GOT3 (cell line): ENCODE measurements at places on chromosomes 4 and X.

DNA sequence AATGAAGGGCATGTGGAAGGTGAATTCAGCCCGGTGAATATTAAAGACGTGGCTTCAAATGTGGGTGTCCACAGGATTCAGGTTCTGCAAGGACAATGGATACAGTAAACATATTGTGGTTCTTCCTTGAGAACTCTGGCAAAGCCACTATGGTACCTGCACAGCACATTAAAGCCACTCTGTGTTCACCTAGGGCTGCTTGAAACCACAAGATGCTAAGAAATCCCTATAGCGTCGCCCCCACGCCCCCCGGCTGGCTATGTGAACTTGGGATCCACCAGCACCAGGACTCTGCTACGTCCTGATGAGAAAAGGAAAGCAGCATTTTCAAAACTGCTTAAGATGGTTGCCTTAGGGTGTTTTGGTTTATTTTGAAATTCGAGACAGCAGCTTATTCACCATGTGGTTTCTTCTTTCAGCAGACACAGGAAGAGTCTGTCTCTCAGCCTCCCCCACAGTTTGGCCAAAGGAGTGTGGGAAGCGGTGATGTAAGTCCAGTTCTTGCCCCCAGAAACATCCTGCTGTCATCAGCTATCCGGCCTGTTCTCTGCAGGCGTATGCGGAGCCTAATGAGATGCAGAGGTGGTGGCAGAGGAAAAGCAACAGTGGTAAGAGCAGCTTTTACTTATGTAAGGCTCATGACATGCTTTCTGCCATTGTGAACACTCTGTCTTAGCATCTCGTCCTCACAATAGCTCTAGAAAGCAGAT lies 111.5 kb downstream of the AFAP1 start:
- DNase-seq, result peak; percentile 19

GRCh38 chr4:3283483-3283882 lies 9.3 kb upstream of the RGS12 start:
- DNase-seq, result no peak

- no peak for DNase-seq
These were observed 28.8 kb upstream of the ENPP6 start for GRCh38 chr4:184246426-184246825.

DNA sequence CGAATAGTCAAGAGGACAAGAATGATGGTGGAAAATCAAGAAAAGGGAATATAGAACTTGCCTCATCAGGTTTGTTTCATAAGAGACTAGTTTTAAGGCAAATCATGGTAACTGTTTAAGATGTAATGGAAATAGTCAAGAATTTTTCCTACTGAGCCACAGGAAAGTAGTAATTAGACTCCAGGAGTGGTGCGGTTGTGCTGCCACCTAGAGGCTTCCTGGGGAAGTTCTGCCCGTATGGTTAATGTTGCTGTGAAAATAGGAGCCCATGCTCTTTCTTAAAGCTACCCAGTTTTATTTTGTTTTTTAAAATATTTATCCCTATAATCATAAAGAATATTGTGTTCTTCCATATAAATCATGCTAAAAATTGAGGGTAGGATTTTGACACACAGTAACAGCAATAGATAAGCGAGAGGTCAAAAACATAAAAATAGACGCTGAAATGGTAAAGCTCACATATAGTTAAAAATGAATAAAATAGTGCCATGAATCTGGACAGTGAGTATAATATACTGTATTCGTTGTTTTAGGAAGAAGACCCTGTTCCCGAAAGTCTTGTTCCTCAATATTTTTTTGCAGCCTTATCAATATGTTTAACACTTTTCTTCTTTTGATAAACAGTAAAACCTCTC lies 87.0 kb downstream of the PHOX2B start:
- DNase-seq, result no peak

- DNase-seq, result no peak
These were observed 39.8 kb downstream of the HAND2 start for GRCh38 chr4:173490256-173490655.

DNA sequence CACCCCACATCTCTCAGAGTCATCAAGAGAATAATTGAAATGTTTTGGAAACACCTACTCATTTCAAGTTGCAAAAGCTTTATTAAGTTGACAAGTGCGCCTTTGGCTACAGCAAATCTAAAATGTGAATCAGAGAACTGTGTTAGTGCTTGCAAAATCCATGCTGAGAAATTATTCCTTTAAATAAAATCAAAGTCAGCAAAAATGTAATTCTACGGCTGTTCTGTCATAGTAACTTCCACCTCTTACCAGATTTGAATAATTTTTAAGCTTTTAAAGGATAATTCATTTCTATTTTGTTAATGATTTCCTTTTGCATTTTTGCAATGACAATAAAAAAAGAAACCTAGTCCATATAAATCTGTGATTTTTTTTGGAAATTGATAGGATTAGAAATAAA lies 1779.1 kb downstream of the STIM2 start:
- DNase-seq, result no peak

- DNase-seq, result no peak
These were observed 153.3 kb upstream of the USP9X start for GRCh38 chrX:40931921-40932320.

GRCh38 chr4:5098176-5098575 lies 46.9 kb downstream of the STK32B start:
- no peak for DNase-seq

DNA sequence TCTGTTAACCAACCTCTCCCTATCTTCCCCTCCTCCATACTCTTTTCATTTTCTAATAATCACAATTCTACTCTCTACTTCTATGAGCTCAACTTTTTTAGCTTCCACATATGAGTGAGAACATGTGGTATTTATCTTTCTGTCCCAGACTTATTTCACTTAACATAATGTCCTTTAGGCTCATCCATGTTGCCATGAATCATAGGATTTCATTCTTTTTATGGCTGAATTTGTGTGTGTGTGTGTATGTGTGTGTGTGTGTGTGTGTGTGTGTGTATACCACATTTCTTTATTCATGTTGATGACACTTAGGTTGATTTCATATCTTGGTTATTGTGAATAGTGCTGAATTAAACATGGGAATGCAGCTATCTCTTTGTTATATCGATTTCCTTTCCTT lies 37.4 kb downstream of the RUFY3 start:
- DNase-seq, result no peak

- DNase-seq, result no peak
These were observed 24.4 kb downstream of the PJA1 start for GRCh38 chrX:69140837-69141236.

DNA sequence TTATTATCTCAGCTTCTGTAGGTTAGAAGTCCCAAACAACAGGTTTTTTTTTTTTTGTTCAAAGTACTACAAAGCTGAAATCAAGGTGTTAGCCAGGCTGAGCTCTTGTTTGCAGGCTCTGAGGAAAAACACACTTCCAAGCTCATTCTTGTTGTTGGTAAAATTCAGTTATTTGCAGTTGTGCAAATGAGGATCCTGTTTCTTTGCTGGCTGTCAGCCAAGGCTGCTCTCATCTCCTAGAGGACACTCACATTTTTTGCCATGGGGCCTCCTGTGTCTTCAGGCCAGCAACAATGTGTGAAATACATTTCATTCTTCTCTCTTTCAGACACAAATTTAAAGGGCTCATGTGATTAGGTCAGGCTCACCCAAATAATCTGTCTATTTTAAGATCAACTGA lies 60.3 kb upstream of the HSD17B10 start:
- DNase-seq, result no peak

DNA sequence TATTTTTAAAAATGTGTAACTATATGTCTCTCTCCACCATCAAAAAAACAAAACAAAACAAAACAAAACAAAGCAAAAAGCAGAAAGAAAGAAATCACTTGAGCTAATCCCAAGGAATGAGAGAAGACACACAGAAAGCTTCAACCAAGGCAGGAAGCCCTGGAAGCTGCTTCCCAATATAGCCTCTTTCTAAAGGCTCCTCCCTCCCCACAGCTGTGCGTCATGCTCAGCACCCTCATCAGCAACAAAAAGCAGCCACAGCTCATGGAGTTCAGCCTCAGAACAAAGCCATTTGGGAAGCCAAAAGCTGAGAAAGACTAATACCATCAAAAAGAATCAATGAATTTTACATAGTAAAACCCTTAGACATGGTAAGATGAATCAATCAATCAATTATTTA lies 501.6 kb upstream of the SMIM31 start:
- no peak for DNase-seq

DNA sequence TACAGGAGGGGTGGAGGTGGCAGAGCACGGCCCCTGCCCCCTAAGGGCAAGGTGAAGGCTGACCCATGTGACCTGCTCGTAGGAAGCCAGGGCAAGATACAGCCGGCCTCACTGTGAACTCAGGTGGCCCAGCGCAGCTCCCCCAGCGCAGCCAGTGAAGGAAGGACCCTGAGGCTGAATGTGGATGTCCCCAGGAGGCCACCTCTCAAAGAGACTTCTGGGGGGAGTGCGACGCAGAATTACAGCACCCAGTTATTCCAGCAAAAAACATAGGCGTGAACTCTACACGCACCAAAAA lies 52.6 kb downstream of the ZFYVE28 start:
- DNase-seq, result no peak

DNA sequence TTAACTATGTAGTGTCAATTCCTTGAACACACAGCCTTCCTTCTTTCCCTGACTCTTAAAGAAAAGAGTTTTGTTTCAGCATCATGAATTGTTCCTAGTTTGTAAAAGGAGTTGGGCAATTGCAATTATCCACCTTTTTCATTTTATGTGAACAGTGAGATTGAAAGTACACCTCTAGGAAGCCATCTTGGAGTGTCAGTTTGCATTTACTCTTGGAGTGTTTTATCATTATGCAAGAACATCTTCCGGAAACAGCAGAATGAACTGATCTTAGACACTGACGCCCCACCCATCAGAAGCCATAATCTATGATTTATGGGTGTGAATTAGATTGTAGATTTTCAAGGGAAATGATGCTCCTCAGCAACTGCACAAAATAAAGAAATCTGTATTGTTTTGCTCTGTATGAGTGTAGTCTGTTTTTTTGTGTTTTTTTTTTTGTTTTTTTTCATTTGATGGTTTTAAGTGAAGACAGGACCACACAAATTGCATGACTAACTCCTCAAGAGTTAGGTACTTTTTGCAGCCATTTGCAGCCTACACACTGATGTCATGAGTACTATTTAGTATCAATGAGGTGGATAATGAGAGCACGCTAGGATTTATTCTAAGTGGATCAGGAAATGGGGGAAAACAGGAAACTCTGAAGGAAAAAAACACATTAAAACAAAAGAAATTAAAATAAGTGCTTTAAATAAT lies 19.5 kb upstream of the FGF2 start:
- DNase-seq, result no peak

DNA sequence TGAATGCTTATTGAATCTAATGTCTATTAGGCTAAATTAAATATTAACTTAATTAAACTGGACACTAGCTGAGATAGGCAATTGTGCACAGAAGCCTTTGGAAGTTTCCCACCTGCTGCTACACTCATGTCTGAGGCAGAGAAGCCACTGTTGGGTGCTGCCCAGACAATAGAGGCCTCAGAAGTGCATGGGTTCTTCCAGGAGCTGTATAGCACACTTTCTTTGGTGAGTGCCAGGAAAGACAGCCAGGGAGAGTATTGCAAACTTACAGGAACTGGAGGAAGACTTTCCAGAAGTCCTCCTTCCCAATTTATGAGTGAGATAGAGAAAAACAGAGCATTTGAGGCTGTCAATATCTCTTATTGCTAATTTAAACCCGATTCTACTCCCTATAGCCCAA lies 89.9 kb downstream of the GPAT3 start:
- no peak for DNase-seq

- no peak for DNase-seq
These were observed 6.9 kb downstream of the F11 start for GRCh38 chr4:186272699-186273391.

DNA sequence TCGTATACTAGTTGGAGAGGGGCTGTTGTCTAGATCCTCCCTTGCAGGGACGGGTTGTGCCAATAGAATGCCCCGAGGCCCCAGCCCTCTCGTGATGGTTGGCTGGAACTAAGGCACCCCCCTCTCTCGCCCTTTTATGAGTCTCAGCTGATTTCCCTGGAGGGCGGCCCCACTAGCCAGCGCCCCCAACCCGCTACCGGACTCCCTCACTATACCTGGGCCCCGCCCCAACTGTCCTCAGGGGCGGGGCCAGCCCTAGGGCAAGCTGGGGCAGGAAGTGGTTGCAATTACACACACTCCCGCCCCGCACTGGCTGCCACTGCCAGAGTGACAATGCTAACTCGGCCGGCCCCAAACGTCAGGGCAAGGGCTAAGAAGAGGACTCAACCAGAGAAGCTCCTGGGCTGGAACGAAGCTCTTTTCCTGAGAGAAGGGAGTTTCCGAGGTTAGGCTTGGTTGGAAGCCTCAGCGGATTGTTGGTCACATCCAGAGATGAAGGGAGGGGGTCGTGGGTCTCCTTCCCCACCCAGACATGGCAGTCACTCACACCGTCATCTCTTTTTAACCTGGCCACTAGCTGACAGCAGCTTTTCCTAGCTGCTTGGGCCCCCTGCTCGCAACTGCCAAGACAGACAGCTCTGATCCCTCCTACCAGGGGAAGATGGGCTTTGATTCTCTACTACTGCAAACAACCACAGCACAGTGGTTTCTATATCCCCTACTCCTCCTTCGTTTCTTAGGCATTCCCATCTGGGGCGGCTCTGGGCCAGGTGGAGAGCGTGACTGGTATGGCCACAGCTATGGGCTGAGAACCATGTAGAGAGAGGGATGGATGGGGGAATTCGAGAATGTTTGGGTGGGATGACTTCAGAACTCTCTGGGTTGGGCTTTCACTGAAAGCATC lies 21.0 kb upstream of the BCORL1 start:
- no peak for DNase-seq

GRCh38 chr4:17063888-17064287 lies 165.4 kb upstream of the LDB2 start:
- no peak for DNase-seq

- DNase-seq, result no peak
These were observed 350.1 kb downstream of the GRXCR1 start for GRCh38 chr4:43242606-43243005.

DNA sequence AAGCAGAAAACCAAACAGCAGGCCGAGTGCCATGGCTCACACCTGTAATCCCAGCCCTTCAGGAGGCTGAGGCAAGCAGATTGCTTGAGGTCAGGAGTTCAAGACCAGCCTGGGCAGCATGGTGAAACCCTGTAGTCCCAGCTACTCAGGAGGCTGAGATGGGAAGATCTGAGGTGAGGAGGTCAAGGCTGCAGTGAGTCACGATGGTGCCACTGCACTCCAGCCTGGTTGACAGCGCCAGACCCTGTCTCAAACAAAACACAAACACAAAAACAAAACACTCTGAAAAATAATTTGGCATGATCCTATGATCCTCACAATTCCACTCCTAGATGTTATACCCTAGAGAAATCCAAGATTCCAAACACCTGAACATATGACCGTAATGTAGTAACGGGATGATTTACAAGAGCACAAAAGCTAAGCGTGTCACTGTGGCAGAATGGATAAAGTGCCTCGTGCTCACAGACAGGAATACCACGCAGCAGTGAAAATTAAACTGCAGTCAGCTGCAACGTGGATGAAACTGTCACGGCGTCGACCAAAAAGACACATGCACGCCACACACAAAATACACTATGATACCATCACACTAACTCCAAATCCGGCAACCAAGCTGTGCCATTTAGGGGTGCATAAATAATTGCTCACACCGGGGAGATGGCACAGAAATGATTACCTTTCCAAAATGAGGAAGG lies 1.7 kb downstream of the NELFA start:
- DNase-seq, result no peak
